ENCODE measurements at places on chromosomes 5 and 9. TPM values are rescaled to one million over a fixed set of nuclear protein-coding genes. Genes with fewer than 3 reads are reported as not detected.

Gene STPG3
- 3.3 TPM for polyA plus RNA-seq

Gene UNC13B
- 26.5 TPM for polyA plus RNA-seq

Gene FOXD4
- 0.42 TPM for polyA plus RNA-seq

GRCh38 chr9:3515405-3515804 lies 10.4 kb downstream of the RFX3 start:
- no peak for DNase-seq

GRCh38 chr5:60277941-60278340 lies 384.4 kb upstream of the PDE4D start:
- no peak for DNase-seq

- DNase-seq = no peak
These were observed 15.6 kb downstream of the NIM1K start for GRCh38 chr5:43207601-43208000.

GRCh38 chr9:36833954-36834353 lies 200.1 kb downstream of the PAX5 start:
- DNase-seq = no peak

GRCh38 chr5:178196281-178196812 lies 8.0 kb upstream of the HNRNPAB start:
- no peak for DNase-seq

DNA sequence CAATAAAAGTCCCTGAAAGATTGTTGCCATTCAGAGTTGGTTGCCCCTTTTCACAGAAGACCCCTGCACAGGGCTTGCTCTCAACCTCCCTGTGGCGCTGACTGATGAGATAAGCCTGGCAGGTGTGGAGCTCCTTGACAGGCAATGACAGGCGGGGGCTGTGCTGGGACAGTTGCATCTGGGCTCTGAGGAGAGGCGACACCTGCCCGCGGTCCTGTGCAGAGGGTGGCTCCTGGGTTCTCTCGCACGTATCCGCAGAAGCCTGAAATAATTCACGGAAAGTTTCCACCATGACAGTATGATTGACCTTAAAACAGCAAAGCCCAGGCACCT lies 19.8 kb upstream of the EXOC3 start:
- DNase-seq = no peak

- no peak for DNase-seq
These were observed 293.4 kb upstream of the IRX1 start for GRCh38 chr5:3302228-3302627.

GRCh38 chr5:77325921-77326541 lies 115.6 kb downstream of the PDE8B start:
- no peak for DNase-seq

DNA sequence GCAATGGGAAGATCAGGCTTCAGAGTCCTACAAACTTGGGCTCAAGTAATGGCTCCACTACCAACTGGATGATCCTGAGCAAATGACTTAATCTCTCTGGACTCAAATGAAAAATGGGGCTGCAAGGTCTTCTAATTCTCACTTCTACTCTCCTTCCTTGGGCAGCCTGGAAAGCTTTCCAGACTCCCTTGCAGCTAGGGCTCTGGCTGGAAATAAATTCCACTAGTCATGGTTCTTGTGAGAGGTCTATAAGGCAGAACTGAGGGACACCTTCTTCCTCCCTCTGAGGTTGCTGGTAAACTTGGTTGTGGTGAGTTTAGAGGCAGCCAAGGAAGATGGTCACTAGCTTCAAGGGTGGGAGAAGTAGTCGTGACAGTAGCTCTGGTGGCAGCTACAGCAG lies 18.6 kb downstream of the DCANP1 start:
- no peak for DNase-seq

- no peak for DNase-seq
These were observed 1.4 kb downstream of the MZB1 start for GRCh38 chr5:139388198-139388821.

GRCh38 chr5:109718632-109719031 lies 28.9 kb downstream of the MAN2A1 start:
- no peak for DNase-seq

DNA sequence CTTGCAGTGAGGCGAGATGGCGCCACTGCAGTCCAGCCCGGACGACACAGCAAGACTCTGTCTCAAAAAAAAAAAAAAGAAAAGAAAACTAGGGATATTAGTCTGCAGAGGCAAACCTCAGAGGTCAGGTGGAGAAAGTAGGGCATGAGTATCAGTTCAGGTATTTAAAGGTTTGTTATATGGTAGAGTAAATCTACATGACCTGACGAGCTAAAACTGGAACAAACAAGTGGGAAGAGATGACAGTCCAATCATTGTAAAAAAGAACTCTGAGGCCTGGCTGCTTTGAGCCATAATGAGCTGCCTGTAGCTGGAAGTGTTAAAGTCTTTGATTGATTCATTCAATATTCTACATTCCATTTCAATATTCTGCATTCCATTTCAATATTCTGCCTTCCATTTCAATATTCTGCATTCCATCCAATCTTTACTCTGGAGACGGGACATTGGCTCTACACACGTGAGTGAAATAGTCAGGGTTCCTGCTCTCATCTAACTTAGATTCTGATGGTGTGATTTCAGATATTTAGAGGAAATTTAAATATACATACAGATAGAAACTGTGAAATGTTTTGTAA lies 28.9 kb upstream of the GRAMD2B start:
- DNase-seq = no peak
